Endodermal cell (in vitro differentiated cells): ENCODE measurements at places on chromosomes 1 and 21. TPM values are rescaled to one million over a fixed set of nuclear protein-coding genes. Genes with fewer than 3 reads are reported as not detected.

Gene MUL1
- total RNA-seq: 19.8 and 20.8 TPM in 2 replicates

GRCh38 chr1:149927563-149928400 is at the start of gene SF3B4:
SF3B4 (minus strand) TSS chr1:149927803; CDS start chr1:149927759, 44 bp downstream.
- peaks cover 6% of the 10 kb centered on the region for H3K4me1 ChIP-seq
- peak; percentile 97 for DNase-seq
- peak within 1 kb of the TSS; percentile 92 for H3K27ac ChIP-seq
- peaks cover 41% of the 10 kb centered on the region for H3K36me3 ChIP-seq

GRCh38 chr1:59688976-59689375 is 125.8 kb upstream of the HOOK1 start:
- DNase-seq: no peak
- H3K27ac ChIP-seq: no peak overlapping the region
- no peak overlapping the region for H3K4me3 ChIP-seq
- H3K27me3 ChIP-seq: no peaks in the 10 kb centered on the region
- H3K4me1 ChIP-seq: peaks cover 7% of the 10 kb centered on the region

GRCh38 chr1:168794057-168794456 is 65.1 kb upstream of the DPT start:
- H3K36me3 ChIP-seq: no peaks in the 10 kb centered on the region
- no peak overlapping the region for H3K27ac ChIP-seq
- H3K4me3 ChIP-seq: no peak overlapping the region
- H3K4me1 ChIP-seq: peaks cover 8% of the 10 kb centered on the region
- DNase-seq: no peak

Gene CCSAP
- total RNA-seq: 10.9 to 31.6 TPM (median 11.7 TPM) in 3 replicates

DNA sequence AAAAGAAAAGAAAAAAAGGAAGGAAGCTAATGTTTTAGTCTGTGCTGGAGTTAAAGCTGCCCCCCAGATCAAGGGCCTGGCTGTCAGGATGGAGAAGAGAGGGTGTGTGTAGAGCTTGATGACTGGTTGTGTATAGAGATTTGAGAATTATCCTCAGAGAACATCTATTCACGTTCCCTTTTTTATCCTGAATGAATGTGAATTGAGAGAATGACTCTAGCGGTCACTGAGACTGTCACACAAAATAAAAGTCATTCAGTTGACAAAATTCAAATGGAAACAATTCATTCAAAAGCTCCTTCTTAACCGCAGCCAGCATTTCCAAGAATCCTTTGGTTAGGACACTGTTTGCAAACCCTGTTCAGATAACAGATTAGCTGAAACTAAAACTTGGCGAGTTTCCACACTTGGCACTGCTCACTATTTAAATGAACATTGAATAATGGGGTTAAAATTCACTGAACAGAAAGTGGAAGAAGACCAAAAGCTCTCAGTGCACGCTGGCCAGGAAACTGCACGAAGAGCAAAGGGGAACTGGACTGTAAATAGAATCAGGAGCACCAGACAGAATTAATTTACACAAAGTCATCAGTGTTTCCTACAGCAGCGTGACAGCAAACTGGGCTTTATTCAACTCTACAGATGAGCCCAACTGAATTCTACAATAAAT is 13.6 kb upstream of the FAM89A start:
- no peak for DNase-seq
- no peak overlapping the region for H3K4me3 ChIP-seq
- H3K4me1 ChIP-seq: no peaks in the 10 kb centered on the region
- peaks cover 10% of the 10 kb centered on the region for H3K27me3 ChIP-seq
- peak overlapping the region; percentile 24 for H3K27ac ChIP-seq

Gene HMGCS2
- total RNA-seq: not detected in 2 replicates

Gene FCAMR
- total RNA-seq: not detected in 3 replicates

Gene CTXND2
- total RNA-seq: not detected in 2 replicates

Gene SERTAD4
- 0.50 to 0.58 TPM (median 0.54 TPM) in 3 replicates for total RNA-seq

- no peak overlapping the region for H3K27ac ChIP-seq
- H3K27me3 ChIP-seq: no peaks in the 10 kb centered on the region
- no peak for DNase-seq
- H3K4me1 ChIP-seq: no peaks in the 10 kb centered on the region
- no peak overlapping the region for H3K4me3 ChIP-seq
These were observed 36.9 kb downstream of the PTGFR start for GRCh38 chr1:78527706-78528105.

Gene SNRNP40
- total RNA-seq: 71.2 to 141 TPM (median 125 TPM) in 3 replicates

Gene CD160
- not detected in 3 replicates for total RNA-seq

Gene CDK11A
- 49.6 and 62.1 TPM in 2 replicates for total RNA-seq

Gene DNASE2B
- total RNA-seq: not detected in 2 replicates

DNA sequence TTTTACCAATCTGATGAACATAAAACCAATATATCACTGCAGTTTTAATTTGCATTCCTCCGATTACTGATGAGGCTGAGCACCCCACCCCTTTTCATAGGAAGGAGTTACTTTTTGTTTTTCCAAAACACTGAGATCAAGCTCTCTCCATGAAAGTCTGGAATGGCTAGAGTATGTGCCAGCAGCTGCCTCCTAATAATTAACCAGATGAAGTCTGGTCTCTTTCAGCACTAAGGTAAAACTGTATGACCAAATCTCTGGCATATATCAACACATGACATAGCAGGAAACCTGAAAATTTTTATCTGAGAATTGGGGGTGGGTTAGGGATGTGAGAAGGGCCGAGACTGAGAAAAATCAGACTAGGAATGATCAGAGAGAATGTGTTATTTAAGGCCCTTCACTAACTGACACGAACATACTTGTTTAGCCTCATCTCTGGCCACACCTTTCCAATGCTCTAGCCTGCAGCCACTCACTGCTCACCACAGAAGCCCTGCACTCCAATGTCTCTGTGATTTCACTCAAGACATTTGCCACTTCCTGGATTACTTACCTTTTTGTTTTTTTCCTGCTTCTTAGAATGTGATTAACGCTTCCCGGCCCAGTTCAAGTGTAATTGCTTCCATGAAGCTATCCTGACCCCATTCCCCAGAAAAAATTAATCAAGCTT is 34.7 kb downstream of the WASF2 start:
- H3K36me3 ChIP-seq: peaks cover 8% of the 10 kb centered on the region
- H3K4me1 ChIP-seq: no peaks in the 10 kb centered on the region
- no peak overlapping the region for H3K4me3 ChIP-seq
- DNase-seq: no peak
- no peak overlapping the region for H3K27ac ChIP-seq

DNA sequence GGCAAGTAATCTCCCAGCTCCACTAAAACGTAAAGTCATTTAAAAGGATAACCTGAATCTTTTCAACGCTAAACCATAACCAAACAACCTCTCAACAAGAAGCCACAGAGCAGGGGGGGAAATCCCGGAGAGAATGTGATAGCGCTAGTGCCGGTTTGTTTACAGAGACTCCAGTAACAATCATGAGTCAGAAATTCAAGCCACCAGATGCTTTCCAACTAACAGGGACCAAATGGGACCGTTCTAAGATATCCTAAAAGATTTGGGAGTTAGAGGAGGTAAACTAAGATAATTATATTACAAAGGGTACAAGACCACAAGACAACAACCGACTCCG is 825 bp downstream of the DCAF8 start:
- H3K4me1 ChIP-seq: peaks cover 6% of the 10 kb centered on the region
- H3K36me3 ChIP-seq: peaks cover 5% of the 10 kb centered on the region
- no peaks in the 10 kb centered on the region for H3K27me3 ChIP-seq
- peak overlapping the region; percentile 95 for H3K4me3 ChIP-seq
- H3K27ac ChIP-seq: peak overlapping the region; percentile 92

- no peaks in the 10 kb centered on the region for H3K4me1 ChIP-seq
- no peaks in the 10 kb centered on the region for H3K27me3 ChIP-seq
These were observed 397.1 kb upstream of the VAMP3 start for GRCh38 chr1:7373876-7374562.

DNA sequence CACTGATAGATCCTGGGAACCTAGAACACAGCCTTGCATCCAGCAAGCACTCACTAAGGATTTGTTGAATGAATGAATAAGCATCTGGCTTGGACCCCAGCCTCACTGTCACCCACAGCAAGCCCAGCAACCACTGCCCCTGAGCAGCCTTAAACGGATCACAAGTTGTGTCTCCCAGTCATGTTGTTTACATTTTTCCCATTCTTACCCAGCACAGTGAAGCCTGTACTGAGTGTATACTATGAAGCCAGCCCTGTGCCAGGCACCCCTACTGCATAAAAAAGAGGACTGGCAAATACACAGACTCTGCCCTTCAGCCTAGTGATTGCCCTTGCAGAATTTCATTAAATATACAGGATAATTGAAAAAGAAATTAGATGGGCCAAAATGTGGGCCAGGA is 30.2 kb downstream of the RRAGC start:
- no peak overlapping the region for H3K27ac ChIP-seq
- H3K4me3 ChIP-seq: no peak overlapping the region

DNA sequence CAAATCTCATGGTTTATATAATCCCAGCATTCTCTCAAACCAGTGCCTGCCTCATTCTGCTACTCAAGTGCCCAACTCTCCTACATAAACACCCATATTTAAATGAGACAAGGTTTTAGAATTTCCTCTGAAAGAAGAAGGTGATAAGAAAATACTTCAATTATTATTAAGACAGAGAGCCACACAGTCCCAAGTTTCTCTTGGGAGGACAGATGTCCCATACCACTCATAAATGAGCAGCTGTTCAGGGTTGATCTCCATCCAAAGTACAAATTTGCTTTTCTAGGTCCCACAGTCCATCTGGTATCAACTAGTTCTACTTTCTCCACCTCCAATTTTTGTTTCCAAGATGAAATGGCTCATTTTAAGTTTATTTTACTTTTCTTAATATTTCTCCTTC is 11.3 kb downstream of the DCAF8 start:
- no peak overlapping the region for H3K4me3 ChIP-seq
- no peaks in the 10 kb centered on the region for H3K27me3 ChIP-seq
- H3K36me3 ChIP-seq: peaks cover 44% of the 10 kb centered on the region
- H3K4me1 ChIP-seq: no peaks in the 10 kb centered on the region
- DNase-seq: no peak

- H3K36me3 ChIP-seq: peaks cover 100% of the 10 kb centered on the region
- no peak for DNase-seq
- no peaks in the 10 kb centered on the region for H3K27me3 ChIP-seq
These were observed 118.7 kb downstream of the UBR4 start for GRCh38 chr1:19091196-19091953.

GRCh38 chr1:178143730-178144690 is 50.1 kb downstream of the RASAL2 start:
- no peaks in the 10 kb centered on the region for H3K27me3 ChIP-seq
- no peaks in the 10 kb centered on the region for H3K36me3 ChIP-seq
- no peak for DNase-seq
- H3K27ac ChIP-seq: no peak overlapping the region
- H3K4me1 ChIP-seq: no peaks in the 10 kb centered on the region

GRCh38 chr1:167706931-167707877 is 14.6 kb upstream of the MPZL1 start:
- H3K27me3 ChIP-seq: peaks cover 2% of the 10 kb centered on the region
- H3K27ac ChIP-seq: no peak overlapping the region
- no peak overlapping the region for H3K4me3 ChIP-seq
- peak; percentile 32 for DNase-seq
- no peaks in the 10 kb centered on the region for H3K36me3 ChIP-seq

DNA sequence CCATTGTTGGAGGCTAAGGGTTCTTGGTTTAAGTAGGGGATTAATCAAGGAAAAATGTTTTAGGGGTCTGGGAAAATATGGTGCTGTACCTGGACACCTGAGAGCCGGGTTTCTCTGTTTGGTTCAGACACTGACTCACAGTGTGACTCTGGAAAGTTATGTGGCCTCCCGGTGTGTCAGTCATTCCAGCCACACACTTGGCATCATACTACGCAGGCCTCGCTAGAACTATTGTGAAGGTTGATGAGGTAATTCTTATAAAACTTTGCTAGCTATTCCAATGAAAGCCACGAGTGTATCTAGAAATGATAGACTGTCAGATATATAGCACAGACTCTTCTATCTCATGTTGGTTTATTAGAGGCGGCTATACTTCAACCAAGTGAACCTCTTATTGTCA is 4.8 kb upstream of the CAMSAP2 start:
- H3K27me3 ChIP-seq: peaks cover 49% of the 10 kb centered on the region
- no peak overlapping the region for H3K27ac ChIP-seq
- H3K4me3 ChIP-seq: no peak overlapping the region
- H3K4me1 ChIP-seq: peaks cover 3% of the 10 kb centered on the region

GRCh38 chr21:39721885-39722284 is 23.1 kb upstream of the IGSF5 start:
- H3K27me3 ChIP-seq: no peaks in the 10 kb centered on the region
- no peaks in the 10 kb centered on the region for H3K36me3 ChIP-seq
- H3K27ac ChIP-seq: no peak overlapping the region
- DNase-seq: no peak
- H3K4me3 ChIP-seq: no peak overlapping the region

Gene HEYL
- 1.3 to 1.9 TPM (median 1.5 TPM) in 3 replicates for total RNA-seq

DNA sequence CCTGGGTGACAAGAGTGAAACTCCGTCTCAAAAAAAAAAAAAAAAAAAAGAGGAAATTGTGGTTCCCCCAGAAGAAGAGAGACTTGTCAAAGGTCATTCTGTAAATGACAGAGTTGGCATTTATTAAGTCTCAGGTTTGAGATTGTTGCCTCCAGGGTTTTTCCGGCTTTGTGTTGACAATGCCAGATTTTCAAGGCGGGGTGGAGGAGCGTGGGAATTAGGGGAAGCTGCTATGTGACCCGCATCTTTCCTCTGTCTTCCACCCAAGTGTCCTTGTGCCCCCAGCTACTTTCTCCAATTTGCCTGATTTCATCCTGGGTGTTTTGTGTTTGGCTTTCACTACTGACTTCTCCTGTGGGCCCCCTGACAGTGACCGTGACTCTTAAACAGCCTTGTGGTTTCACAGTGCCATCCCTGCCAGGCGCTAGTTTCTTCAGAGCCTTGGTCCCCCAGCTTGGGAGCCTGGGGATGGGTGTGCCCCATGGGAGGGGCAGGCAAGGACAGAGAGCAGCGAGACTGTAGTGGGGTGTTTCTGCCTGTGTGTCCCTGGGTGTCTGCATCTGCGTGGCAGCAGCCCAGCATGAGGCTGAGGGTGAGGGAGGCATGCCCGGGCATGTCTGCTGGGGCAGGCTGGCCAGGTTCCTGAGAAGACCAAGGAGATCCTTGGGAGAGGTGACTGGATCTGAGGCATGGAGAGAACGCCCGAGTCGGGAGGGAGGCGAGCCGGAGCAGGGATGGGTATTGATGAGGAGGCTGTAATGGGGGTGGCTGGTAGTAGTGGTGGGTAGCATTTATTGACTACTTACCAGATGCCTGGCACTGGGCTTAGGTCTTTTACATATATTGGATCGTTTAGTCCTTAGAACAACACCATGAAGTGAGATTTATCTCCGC is 46.3 kb downstream of the IER5 start:
- H3K4me3 ChIP-seq: no peak overlapping the region
- H3K27me3 ChIP-seq: peaks cover 9% of the 10 kb centered on the region
- DNase-seq: no peak
- no peaks in the 10 kb centered on the region for H3K36me3 ChIP-seq
- H3K27ac ChIP-seq: peak overlapping the region; percentile 22
- peaks cover 15% of the 10 kb centered on the region for H3K4me1 ChIP-seq

Gene LINGO4
- not detected in 2 replicates for total RNA-seq

- H3K27me3 ChIP-seq: no peaks in the 10 kb centered on the region
- H3K36me3 ChIP-seq: no peaks in the 10 kb centered on the region
- no peak for DNase-seq
- H3K4me1 ChIP-seq: no peaks in the 10 kb centered on the region
- no peak overlapping the region for H3K4me3 ChIP-seq
These were observed 66.3 kb upstream of the FGGY start for GRCh38 chr1:59230622-59231021.

Gene FCGR3A
- total RNA-seq: not detected in 3 replicates

Gene TFF3
- total RNA-seq: 5.2 and 5.5 TPM in 2 replicates

- H3K27me3 ChIP-seq: no peaks in the 10 kb centered on the region
- H3K4me3 ChIP-seq: peak overlapping the region; percentile 87
- H3K27ac ChIP-seq: peak overlapping the region; percentile 93
- no peak for DNase-seq
These were observed 749 bp upstream of the TMEM39B start for GRCh38 chr1:32071758-32072621.

- H3K36me3 ChIP-seq: peaks cover 42% of the 10 kb centered on the region
- no peak for DNase-seq
- H3K27ac ChIP-seq: no peak overlapping the region
- H3K27me3 ChIP-seq: no peaks in the 10 kb centered on the region
These were observed 37.8 kb downstream of the MAN1A2 start for GRCh38 chr1:117405042-117405441.
